Muscle of back (tissue), 13 donors: ENCODE measurements at places on chromosomes 11 and 22.

DNA sequence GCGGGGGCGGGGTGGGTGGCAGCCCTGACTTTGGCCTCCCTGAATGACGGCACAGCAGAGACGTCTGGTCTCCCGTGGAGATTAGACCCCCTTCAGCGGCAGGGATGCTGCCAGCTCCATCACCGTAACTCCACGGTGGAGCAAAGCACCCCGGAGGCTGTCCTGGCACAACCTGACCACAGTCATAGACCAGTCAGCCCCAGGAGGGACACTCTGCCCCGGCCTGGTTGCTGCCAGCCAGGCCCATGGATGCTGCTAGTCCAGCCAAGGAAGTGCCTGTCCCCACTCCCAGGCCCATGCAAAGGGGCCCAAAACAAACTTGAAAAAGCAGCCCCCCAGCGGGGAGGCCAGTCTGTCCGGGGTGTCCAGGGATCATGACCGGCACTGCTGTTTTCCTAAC lies 11.5 kb upstream of the ANO1 start:
- no peak for DNase-seq

DNA sequence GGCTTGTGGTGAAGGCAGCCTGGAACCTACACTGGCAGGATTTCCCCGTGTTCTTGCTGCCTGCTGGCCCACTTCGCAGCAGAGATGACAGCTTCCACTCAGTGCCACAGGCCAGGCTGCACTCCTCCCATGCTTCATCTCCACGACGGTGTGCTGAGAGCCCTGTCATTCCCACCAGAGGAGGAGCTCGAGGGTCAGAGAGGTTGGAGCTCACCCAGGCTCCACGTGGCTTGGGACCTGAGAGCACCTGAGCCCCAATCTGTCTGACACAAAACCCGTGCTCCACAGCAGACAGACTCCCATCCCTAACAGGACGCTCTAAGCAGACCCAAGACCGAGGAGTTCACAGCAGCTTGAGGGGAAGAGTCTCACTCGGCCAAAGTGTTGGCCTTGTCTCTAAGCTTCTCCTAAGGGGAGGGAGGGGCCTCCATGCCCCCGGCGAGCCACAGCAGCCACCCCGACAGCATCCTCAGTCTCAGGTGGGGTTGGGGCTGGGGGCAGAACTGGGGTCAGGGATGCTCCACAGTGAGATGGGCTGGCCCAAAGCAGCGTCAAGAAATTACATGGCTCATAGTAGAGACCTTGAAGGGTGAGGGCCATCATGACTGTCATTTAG lies 10.7 kb downstream of the LRFN4 start:
- DNase-seq, result no peak

DNA sequence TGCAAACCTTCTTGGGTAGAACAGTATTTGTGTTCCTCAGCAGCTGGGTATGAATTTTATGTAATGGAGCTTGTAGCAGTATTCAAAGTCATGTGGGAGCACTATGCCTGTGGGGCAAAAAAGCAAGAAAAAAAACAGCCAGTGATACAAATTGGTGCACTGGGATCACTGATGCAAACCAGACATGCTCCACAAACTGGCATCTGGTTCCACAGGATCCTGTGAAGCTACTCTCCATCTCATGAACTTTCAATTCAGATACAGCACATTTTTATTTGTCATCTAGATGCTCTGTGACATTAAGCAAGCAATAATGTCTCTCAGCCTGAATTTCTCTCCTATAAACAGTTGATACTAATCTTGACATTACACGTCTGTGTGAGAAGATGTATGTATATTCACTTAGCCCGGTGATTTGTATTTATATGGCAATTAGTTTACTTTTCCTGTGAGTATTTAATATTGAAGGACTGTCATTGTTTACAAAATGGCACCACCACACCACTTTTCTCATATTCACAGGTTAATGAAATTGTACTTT lies 208.5 kb upstream of the GRIA4 start:
- DNase-seq, result no peak

GRCh38 chr22:24046024-24046423 lies 34.9 kb downstream of the CABIN1 start:
- no peak for DNase-seq
